ENCODE measurements at places on chromosomes 3 and 15.

- no peak for DNase-seq
Observed at GRCh38 chr3:62873451-62873760, 1.8 kb downstream of the CADPS start.

- DNase-seq: no peak
Observed at GRCh38 chr15:26971271-26972018, 464 bp downstream of the GABRG3 start.

- DNase-seq: no peak
Observed at GRCh38 chr3:43949594-43949993, 258.9 kb downstream of the ABHD5 start.

DNA sequence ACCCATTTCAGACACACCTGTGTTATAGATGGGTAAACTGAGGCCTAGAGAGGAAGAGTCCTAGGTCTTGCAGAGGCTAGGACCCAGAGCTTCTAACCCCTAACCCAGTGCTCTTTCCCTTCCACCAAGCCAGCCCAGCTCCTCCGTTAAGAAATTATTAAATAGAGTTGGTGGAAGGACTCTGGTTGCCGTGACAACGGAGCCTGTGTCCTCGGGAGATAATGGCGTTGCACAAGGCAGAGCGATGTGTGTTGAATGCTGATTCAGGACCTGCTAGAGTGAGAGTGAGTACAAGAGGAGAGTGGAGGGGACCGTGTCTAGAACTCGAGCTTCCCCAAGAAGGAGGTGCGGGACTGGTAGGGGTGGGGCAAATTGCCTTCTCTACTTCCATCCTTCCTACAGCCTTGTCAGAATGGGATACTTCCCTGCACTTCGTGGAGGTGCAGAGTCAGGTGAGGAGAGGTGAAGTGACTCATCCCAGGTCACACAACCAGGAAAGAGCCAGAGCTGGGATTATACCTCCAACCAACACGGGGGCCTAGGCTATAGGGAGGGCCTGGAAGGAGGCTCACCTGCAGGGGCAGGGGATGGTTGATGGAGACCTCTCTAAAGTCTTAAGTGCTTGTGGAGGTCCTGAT is 8.6 kb downstream of the SLC6A1 start:
- DNase-seq: no peak

GRCh38 chr15:62517541-62517940 is 352.5 kb upstream of the C2CD4B start:
- no peak for DNase-seq

DNA sequence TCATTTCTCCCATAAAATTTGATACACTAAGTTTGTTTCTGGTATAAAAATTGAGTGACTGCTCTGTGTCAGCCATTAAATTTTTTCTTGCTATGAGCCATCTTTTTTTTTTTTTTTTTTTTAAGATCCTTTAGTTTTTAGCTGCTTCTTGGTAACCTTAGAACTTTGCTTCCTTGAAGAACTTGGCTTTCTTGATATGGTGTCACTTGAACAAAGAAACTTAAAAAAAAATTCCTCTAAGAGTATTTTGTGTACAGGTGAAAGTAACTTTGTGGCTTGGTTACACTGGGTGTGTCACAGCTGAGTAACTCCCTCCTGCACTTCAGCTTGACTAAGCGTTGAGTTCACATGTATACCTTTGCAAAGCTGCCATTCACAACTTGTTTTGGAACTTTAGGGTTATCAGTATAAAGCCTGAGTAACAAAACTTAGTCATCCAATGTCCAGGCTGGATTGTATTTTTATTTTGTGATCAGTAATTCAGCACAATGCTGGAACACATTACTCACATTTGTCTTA is 6.5 kb downstream of the CHD2 start:
- peak; percentile 90 for DNase-seq

DNA sequence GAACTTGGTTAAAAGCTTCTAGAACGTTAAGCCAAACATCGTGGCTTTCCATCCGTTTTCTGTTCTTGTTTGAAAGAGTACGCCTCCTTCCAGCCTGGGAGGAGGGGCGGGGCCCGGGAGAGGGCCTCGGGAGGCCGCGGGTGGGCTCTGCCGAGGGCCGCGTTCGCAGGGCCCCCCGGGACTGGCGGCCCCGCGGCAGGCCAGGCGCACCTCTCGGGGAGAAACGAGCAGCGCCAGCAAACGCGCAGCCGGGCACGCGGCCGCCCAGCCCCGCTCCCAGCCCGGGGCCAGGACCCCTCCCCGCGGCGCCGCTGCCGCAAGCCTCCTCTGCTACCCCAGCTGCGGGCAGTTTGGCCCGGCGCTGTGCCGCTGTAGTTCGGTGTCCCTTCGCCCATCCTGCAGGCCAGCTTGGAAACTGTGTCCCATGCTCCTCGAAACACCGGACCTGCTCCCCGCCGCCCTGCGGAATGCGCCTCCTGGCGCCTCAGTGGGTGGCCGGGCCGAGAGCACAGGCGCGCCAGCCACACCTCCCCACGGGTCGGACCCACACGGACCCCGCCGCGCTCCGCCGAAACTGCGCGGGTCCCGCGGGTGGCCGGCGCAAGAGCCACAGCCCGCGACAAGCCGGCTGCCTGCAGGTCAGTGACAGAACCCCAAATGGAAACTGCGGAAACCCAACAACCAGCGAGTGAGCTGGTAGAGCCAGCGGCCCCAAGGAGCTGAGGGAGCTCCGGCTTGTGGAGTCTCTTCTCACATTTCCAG is 2.3 kb downstream of the OCA2 start:
- DNase-seq: no peak

DNA sequence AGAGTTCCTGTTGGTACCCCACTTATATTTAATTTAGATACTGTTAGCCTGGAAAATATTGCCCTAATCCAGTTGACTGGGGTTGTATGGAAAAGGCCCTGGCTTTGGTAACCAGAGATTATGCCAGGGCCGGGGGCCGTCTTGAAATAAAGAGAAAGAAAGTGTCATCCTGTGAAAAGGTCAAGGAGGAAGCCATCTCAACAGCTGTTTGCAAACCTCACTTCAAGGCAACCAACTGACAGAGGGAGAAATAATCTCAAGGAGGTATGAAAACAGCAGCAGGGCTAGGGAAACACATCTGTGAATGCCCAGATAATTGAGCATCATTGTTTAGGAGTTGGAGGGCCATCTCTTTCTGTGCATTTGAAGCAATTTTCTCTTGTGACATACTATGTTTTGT is 190.8 kb downstream of the SUCLG2 start:
- DNase-seq: no peak

DNA sequence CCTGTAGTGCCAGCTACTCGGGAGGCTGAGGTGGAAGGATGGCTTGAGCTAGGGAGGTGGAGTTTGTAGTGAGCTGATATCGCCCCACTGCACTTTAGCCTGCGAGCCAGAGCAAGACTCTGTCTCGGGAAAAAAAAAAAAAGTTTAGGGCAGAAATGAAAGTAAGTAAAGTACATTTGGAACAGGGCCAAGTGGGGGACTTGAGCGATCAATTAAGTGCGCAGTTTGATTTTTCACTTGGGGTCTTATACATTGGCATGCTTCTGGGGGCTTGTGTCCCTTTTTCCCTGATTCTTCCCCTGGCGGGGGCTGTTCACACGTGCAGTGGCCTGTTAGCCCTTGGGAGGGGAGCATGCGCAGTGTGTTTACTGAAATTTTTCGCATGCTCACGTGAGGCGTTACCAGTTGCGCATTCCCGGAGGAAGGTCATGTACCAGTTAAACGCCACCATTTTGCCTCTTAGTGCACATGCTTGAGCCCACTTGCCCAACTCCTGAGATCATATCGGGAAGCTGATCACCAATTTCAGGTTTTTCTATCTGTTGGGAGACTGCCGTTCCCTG is 42.0 kb downstream of the GALNT15 start:
- no peak for DNase-seq

GRCh38 chr3:20250314-20250713 is 64.3 kb upstream of the SGO1 start:
- DNase-seq: no peak

DNA sequence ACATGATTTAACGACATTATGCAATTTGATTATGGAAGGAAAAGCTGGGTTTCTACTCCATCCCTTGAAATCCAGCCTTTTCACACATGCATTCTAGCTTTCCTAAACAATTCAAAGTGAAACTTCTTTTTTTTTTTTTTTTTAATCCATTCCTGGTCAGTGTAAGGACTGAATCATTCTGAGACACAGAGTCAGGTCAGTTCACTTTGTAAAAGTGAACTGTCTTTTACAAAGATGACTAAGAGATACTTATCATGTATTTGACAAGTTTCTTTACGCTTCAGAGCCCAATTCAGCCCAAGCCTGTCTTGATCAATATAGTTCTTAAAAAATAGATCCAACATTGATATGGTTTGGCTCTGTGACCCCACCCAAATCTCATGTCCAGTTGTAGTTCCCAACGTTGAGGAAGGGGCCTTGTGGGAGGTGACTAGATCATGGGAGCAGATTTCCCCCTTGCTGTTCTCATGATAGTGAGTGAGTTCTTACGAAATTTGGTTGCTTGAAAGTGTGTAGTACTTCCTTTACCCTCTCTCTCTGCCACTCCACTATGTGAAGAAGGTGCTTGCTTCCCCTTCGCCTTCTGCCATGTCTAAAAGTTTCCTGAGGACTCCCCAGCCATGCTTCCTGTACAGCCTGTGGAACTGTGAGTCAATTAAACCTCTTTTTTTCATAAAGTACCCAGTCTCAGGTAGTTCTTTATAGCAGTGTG is 345.6 kb upstream of the THBS1 start:
- DNase-seq: no peak

DNA sequence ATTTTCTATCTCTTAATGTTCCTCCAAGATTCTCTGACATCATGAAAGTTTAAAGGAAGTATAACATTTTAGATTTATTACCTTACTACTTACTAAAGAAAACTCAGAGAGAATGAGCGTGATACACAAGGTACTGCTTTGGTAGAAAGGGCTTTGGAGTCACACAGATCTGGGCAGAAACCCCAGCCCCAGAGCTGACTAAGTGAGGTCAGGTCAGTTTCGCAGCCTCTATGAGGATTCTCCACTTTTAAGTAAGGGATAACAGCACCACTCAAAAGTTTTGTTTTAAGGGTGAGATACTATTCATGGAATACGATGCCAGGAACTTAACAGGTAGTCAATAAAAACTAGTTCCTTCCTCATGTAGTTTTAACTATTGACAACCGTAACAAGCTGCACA is 76.1 kb downstream of the CLDN11 start:
- no peak for DNase-seq

- DNase-seq: peak; percentile 13
Observed at GRCh38 chr15:46312133-46312740, 677.4 kb downstream of the SQOR start.

DNA sequence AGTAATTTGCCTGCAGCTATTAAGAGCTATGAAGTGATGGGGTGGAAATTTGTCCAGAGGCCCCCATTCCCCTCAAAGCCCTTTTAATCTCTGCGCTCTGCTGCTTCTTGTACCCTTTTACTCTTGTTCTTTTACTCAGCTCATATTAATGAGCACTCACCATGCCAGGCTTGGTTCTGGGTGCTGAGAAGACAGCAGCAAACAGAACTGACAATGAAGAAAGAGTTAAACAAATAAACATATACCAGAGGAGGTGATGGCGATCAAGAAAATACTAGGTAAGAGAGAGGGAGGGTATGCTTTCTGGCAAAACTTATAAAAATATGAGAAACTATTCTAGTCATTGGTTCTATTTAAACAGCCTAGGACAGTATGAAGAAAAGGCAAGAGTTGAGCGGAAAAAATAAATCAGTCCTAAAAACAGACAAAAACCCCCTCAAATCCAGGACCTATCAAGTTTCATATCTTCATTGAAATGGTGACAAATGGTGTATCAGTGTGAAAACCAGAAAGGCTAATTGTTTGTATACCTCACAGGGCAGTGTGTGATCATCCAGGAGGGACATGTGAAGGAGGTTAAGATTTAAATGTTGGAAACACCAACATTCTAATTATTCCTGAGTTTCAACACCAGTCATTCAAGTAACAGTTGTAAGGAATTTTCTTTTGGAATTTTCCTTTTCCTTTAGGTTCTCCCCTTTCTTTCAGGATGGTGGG is 144.9 kb downstream of the FNDC3B start:
- DNase-seq: no peak

GRCh38 chr3:36647423-36647853 is 116.9 kb downstream of the DCLK3 start:
- DNase-seq: no peak

DNA sequence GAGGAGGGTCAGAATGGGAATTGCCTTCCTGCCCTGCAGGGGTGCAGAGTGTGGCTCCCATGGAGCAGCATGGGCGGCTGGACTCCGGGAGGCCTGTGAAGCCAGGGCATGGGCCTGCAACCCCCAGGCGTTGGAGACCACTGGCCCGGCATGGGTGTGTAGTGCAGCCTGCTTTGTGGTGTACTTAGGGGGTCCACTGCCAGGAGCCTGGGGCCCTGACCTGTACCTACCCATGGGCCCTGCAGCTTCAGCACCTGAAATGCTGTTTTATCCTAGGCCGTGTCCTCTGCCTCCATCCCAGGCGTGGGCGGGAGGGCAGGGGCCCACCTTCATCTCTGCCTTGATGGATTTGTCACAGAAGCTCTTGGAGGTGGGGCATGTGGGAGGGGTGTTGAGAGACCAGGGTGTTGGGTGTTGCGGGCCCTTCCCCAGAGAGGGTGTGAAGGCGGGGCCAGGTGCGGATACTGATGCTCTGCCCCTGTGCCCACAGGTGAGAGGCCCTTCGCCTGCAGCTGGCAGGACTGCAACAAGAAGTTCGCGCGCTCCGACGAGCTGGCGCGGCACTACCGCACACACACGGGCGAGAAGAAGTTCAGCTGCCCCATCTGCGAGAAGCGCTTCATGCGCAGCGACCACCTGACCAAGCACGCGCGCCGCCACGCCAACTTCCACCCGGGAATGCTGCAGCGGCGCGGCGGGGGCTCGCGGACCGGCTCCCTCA is 45.0 kb downstream of the KLF13 start:
- DNase-seq: no peak

GRCh38 chr3:41184394-41184793 is 14.9 kb upstream of the CTNNB1 start:
- no peak for DNase-seq

DNA sequence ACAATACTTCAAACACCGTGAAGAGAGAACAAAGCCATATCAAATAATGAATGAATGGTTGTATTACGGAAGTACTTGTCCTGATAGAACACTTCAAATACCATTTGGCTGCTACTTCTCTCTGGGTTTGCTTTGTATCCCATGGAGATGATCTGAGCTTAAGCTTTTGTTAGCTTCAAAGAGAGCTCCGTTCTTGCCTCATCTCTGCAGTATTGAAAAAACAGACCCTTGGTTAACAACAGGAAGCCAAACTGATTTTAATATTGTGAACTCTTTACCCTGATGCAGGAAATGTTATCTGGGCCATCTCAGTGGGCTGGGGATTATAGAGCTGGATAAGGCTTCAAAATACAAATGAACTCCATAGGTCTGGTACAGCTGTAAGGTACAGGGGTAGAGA is 101.0 kb downstream of the CHL1 start:
- DNase-seq: no peak

GRCh38 chr15:68078365-68078764 is 24.2 kb downstream of the PIAS1 start:
- DNase-seq: no peak

DNA sequence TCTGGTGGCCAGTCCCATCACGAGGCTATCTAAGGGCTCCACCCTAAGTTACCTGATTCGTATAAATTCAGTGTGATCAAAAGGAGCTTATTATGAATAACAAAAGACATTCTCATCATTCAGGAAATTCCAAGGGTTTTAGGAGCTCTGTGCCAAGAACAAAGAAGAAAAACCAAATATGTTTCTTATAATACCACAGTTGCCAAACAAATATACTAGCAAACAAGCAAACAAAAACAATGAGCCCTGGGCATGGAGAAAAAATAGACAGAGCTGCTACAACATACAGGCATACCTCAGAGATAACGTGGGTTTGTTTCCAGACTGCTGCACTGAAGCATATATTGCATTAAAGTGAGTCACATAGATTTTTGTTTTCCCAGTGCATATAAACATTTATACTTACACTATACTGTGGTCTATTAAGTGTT is 20.2 kb upstream of the CFAP161 start:
- DNase-seq: no peak

Measured in keratinocyte (primary cell).